ENCODE measurements at places on chromosomes 5 and 9.

- DNase-seq, result no peak
Measured at GRCh38 chr9:16063241-16063591, 510.4 kb downstream of the CCDC171 start.

- no peak for DNase-seq
Measured at GRCh38 chr9:112631313-112632070, 86.4 kb downstream of the INIP start.

GRCh38 chr5:173875189-173875588, 13.0 kb upstream of the CPEB4 start:
- DNase-seq, result no peak

DNA sequence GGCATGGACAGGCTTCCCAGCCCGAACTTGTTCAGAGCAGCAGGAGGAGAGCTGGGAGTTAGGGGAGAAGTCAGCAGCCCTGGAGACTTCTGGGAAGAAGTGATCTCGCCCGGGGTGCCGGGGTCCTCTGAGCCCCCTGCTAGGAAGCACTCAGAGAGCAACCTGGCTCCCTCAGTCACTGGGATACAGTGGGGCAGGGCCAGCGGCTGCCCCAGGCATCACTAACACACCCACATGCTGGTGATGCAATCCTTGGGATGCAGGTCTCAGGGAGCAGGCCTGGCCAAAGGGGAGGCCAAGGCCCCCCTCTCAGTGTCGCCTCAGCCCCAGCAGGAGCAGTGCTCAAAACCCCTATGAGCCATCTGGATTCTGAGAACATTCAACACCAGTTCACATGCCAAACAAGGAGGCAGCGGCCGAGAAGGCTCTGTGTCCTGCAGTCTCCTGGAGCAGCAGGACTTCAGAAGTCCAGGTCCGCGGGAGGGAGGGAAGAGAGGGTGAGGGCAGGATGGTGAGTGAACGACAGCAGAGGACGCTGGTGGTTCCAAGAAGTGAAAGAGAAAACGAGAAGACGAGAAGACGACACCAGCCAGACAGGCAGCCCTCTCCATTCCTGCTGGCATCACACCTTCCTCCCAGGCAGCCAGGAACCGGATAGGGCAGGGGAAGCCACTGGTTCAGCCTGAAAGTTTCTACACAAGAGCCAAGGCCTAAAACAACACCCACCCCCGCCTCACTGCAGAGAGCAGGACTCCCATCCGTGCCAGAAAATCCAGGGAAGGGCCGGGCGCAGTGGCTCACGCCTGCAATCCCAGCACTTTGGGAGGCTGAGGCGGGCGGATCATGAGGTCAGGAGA, 2.3 kb downstream of the PNPLA7 start:
- no peak for DNase-seq

GRCh38 chr5:102866237-102866600, 111.1 kb downstream of the PAM start:
- no peak for DNase-seq

GRCh38 chr5:151274666-151275065, 21.7 kb downstream of the GM2A start:
- DNase-seq, result no peak

GRCh38 chr5:54669845-54670244, 152.3 kb downstream of the SNX18 start:
- no peak for DNase-seq

- DNase-seq, result no peak
Measured at GRCh38 chr5:178555771-178556211, 34.4 kb downstream of the COL23A1 start.

DNA sequence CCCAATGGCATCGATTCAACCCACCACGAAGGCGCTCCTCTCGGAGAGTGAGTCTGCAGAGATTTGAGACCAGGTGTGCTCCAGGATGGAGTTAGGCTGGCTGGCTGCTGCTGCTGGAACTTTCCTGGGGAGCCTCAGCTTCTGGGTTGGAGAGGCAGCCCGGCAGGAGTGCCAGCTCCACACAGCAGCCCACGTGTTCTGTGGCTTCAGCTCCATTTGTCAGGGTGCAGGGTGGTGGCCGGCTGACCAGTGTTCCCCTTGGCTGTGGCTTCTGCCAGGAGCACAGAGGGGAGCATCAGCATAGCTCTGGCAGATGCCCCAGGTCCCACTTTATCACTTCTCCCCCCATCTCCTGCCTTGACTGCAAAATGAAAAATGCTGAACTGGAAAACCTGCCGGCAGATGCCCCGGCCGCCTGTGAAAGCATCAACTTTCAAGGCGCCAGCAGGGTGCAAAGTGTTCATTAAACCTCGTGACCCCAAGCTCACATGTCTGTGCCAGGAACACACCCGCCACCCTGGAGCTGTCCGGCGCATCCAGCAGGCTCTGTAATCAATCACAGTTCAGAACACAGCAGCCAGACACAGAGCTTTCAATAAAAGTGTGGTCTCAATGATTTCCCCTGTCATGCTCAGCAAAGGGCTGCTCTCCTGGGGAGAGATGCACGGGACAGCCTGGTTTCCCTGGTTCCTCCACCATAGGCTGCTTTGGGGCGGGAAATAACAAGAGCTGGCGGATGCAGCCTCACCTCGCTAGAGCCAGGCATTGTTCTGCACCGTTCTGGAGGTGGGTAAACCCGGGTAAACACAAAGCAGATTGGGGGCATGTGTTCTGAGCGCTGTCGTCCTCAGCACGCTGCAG, 53.2 kb downstream of the TRIP13 start:
- peak; percentile 54 for DNase-seq

GRCh38 chr9:132142924-132143323, 18.9 kb upstream of the NTNG2 start:
- DNase-seq, result no peak

DNA sequence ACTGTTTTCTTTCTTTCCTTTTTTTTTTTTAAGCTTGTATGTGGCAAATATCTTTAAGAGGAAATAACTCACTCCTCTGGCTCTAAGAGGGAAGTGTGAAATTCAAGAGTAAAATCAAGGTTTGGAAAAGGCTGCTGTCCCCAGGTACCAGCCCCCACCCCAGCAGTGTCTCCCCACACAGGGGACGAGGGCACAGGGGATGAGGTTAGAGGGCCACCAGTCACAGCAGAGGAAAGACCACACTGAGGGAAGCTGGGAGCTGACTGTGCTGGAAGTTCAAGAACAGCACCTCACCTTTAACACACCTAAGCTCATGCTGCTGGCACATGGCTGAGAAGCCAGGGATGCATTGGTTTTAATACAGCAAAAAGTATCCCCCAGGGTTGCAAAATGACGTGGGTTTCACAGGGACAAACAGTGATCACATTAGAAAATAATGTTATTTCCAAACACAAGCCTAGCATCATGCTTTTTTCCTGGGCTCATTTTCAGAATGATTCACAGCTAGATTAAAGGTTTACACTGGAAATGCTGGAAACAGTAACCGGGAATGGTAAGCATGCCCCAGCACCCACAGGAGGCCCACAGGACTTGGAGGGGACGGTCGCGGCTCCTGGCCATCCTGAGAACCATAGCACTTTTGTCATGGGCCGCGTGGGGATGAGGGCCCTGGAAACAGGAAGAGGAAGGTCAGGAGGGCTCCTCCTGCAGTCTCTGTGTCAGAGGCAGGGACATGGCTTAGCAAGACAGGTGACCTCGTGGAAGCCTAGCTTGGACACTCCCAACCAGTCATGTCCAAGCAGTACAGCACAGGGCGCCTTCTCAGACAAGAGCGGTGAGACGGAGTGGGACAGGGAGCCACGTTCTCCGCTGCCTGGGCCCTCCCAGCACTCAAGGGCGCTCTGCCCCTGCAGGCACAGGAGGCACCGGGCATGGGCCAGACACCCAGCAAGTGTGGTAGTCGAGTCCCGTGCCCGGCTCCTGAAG, 6.9 kb downstream of the LPCAT1 start:
- DNase-seq, result no peak

- DNase-seq, result no peak
Measured at GRCh38 chr5:108945094-108945493, 197.4 kb downstream of the FER start.

Data from right kidney (tissue), 9 donors.